Immature natural killer cell (primary cell): ENCODE measurements at places on chromosomes 3 and 15. TPM values are rescaled to one million over a fixed set of nuclear protein-coding genes. Genes with fewer than 3 reads are reported as not detected.

TNNC1 gene
- polyA plus RNA-seq = not detected

- H3K27me3 ChIP-seq = peaks cover 3% of the 10 kb centered on the region
- H3K4me1 ChIP-seq = peaks cover 7% of the 10 kb centered on the region
- H3K36me3 ChIP-seq = no peaks in the 10 kb centered on the region
Measured at GRCh38 chr3:177802151-177802900, 605.0 kb upstream of the TBL1XR1 start.

- H3K27me3 ChIP-seq = peaks cover 2% of the 10 kb centered on the region
- no peak overlapping the region for H3K4me3 ChIP-seq
- H3K4me1 ChIP-seq = no peaks in the 10 kb centered on the region
Measured at GRCh38 chr3:10366651-10367101, 45.8 kb upstream of the SEC13 start.

- H3K4me1 ChIP-seq = no peaks in the 10 kb centered on the region
- no peak for DNase-seq
- no peaks in the 10 kb centered on the region for H3K36me3 ChIP-seq
- H3K27me3 ChIP-seq = no peaks in the 10 kb centered on the region
- no peak overlapping the region for H3K27ac ChIP-seq
- H3K4me3 ChIP-seq = no peak overlapping the region
Measured at GRCh38 chr3:116776880-116777785, 67.6 kb downstream of the TUSC7 start.

DNA sequence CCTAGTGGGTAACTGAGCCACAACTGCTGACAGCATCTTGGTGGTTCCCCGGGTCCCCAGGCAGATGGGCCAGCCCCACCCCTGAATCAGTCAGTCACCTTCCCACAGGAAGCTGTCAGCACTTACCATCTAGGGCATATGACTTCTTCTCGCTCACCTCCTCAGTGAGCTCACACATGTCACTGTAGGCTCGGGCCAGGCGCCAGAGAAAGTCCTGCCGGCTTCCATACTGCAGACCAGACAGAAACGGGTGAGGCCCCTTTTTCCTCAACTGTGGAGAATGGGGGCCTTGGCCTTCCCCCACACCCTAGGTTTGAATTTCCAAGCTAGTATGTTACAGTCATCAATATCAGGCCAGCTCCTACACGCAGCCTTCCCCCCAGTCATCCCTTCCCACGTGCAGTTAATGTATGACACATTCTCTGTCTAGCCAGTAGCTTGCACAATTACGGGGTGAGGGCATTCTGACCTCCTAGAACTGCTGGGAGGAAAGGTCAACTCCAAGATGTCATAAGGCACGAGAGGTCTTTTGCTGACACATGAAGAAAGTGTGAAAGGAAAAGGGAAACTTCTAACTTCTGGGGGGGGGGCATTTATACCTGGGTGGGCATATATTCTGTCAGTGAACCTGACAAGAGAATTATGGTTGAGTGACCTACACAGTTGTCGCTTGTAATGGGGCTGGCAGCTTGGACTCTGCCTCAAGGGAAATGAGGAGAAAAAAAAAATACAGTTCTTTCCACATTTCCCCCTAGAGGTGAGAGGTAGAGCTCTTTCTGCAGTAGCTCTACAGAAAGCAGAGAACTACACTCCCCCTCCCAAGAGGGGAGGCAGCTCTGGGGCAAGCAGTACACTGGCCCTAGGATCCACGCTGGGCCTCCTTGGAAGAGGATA lies 10.9 kb downstream of the RMDN3 start:
- H3K36me3 ChIP-seq = no peaks in the 10 kb centered on the region
- H3K4me3 ChIP-seq = peak overlapping the region; percentile 85
- peaks cover 66% of the 10 kb centered on the region for H3K4me1 ChIP-seq
- peaks cover 7% of the 10 kb centered on the region for H3K27me3 ChIP-seq
- H3K27ac ChIP-seq = peak overlapping the region; percentile 99
- DNase-seq = peak; percentile 81

DNA sequence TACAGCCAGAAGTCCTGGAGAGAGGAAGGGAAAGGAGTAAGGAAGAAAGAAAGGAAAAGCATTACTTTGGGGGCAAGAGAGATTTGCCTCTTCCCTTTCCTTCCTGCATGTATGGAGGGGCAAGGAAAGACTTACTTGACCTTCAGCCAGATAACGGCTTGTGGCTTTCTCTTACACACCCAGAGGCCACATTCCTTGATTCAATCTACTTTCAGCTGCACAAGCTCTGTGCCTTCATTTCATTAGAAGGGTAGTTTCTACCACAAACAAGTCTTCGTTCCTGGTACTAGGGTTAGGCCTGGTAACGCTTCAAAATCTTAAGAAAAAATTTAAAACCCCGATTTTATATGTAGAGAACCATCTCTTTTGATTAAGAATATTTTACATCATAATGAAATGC lies 835.9 kb downstream of the TUSC7 start:
- H3K4me1 ChIP-seq = no peaks in the 10 kb centered on the region
- H3K4me3 ChIP-seq = no peak overlapping the region
- H3K27me3 ChIP-seq = no peaks in the 10 kb centered on the region
- H3K27ac ChIP-seq = no peak overlapping the region

DNA sequence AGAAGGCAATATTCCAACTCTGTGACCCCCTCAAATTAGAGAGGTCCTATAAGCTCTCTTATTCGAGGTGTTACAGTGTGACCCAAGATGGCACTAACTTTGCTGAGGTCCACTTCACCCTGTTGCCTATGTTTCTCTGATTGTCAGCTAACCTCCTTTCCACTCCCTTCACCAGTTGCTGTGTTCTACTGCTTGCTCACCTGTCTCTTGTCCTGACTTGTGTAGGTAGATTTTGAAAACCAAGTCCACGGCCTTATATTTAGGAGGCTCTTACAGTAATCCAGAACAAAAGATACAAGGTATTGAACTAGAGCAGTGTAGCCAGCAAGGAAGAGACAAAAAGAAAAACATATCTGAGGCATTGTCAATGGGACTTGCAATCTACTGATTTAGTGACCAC lies 20.1 kb upstream of the GSK3B start:
- DNase-seq = no peak
- no peaks in the 10 kb centered on the region for H3K4me1 ChIP-seq
- peaks cover 3% of the 10 kb centered on the region for H3K36me3 ChIP-seq
- H3K27me3 ChIP-seq = no peaks in the 10 kb centered on the region
- no peak overlapping the region for H3K27ac ChIP-seq
- no peak overlapping the region for H3K4me3 ChIP-seq

DNA sequence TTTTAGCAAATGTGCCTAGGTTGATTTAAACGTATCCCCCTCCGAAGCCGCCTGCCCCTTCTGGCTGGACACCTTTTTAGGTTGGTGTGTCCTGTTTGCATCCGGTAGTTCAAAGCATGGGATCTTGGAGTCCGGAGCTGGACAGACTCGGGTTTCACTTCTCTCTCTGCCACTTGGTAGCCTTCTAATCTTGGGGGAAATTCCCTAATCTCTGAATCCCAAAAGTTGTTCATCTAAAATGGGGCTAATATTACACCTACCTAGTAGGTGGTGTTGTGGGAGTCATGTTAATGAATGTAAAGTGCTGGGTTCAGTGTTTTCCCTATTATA lies 760 bp downstream of the FANCI start:
- no peak for DNase-seq
- peak overlapping the region; percentile 91 for H3K4me3 ChIP-seq
- peak overlapping the region; percentile 71 for H3K27ac ChIP-seq
- H3K4me1 ChIP-seq = peaks cover 40% of the 10 kb centered on the region
- H3K27me3 ChIP-seq = no peaks in the 10 kb centered on the region
